Activated naive CD8-positive, alpha-beta T cell treated with anti-CD3 and anti-CD28 coated beads, Interleukin-2, amount 50 U/mL, for 16 hours (primary cell): ENCODE measurements at places on chromosomes 4 and X.

GRCh38 chr4:77197831-77198230, 40.8 kb downstream of the CCNG2 start:
- DNase-seq: no peak

DNA sequence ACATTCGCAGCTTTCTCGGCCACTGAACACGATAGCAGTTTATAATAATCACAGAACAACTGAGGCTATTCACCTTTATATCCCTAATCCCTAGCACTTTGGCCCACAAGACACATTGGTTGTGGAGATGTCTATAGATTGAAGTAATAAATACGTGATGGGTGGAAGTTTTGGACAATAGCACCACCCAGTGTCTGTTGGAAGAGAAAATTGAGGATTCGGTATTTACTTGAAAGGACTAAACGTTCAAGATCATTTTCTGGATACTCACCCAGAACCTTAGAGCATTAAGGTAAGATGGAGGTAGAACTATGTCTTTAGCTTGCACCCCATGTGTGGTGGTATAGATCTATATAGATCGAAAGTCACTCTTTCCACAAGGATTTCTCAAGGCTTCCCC, 787 bp upstream of the TMSB15A start:
- no peak for DNase-seq

DNA sequence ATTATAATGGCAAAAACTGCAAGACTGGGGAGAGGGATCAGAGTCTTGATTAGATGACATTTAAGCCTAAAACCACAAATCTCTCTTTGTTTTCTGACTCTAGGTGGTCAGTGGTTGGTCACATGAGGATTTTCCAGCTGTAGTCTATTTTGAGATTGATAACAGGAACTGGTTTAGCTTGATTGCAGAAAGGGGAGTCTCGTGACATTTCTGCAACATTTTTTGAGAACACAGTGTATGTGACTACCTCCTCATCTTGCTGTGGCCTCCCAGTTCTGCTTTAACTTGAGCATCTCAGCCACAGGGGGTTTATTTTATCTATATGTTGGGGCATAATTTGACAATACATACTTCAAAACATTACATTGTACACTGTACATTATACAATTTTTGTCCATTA, 726.4 kb upstream of the MAGEB2 start:
- DNase-seq: no peak

DNA sequence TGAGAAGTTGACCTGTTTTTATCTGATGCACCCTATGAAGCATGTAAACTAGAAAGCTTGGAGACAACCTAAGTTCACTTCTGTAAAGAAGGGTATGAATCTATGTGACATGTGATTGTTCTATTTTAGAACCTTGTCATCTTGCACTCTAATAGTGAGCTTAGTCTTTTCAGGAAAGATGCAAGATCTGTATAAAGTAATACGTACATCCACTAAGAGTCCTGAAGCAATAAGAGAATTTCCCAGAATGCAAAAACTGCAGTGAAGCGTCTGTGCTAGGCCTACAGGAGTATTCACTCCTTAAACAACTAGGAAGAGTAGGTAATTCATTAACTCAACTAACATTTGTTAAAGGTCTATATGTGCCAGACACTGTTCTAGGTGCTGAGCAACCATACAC, 23.3 kb upstream of the NDP start:
- DNase-seq: no peak

GRCh38 chr4:143251779-143252178, 67.1 kb downstream of the USP38 start:
- DNase-seq: no peak

GRCh38 chr4:170111085-170111484, 21.3 kb upstream of the AADAT start:
- no peak for DNase-seq

- DNase-seq: no peak
These were observed 25.7 kb downstream of the TACC3 start for GRCh38 chr4:1746919-1747602.

DNA sequence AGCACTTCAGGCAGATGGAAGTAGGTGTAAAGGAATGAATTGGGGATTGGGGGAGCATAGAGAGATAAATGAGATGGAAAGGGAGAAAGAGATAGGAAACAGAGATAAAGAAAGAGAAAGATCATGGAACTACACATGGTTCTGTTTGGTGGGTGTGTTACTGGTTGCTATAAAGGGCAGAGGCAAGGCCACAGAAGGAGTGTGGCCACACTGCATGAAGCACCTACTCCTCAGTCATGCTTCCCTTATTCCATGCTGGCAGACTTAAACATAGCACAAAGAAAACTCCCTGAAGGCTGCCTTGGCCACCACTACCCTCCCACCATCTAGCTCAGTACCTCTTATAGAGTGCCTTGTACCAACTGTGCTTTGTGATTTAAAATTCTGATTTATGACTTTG, 56.9 kb downstream of the OPHN1 start:
- no peak for DNase-seq

DNA sequence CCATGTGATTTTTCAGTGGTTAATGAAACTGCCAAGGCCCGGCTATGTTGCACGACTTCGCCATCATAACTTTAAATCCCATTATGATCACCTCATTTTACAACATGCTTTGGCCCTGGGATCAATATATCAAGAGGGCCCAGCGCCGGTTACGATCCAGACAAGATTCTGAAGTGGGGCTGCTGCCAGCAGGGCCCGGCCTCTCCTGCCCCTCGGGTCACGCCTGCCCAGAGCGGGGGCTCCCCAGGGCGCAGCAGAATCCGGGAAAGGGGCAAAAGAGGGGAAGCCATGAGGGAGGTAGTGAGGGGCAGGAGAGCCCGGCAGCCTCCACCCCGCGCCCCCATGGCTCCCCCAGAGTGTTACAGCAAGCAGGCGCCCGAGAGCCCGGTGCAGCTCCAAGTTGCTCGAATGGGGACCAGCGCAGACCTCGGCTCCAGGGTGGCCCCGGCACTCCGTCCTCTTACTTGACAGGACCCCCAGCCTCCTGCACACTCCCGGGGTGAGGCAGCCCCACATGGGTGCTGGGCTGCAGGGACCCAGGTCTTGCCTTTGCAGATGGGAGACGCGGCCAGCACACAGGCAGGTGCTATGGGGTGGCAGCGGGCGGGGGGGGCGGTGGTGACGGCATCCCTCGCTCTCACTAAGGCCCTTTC, 129.8 kb upstream of the NKX1-1 start:
- no peak for DNase-seq

DNA sequence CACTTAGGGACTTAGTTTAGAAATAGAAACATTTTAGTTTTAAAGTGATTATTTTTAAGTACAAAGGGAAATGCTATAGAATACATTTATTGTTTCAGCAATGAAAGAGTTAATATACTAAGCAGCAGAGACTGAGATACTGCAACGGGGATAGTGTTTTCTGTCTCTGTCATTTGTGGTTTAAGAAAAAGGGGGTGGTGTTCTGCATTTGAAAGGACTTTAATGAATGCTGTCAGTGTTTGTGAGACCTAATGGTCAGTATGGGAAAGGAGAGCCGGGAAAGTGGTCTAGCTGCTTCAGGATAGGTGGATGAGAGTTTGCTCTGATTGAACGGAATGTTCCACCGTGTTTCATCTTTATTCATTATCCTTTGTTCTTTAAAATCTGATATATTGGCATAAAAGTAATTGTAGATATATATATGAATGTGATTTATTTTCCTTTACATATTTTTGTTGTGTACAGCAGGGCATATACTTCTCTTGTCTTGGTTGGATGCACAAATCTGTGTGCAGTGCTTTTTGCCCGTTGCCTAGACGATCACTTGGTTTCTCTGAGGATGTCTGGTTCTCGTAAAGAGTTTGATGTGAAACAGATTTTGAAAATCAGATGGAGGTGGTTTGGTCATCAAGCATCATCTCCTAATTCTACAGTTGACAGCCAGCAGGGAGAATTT, at the start of gene KLHL5:
KLHL5 (plus strand) TSS at position 139 of the 676 bp plus-strand sequence; CDS start at position 560, 421 bp downstream.
- DNase-seq: no peak
